ENCODE measurements at places on chromosomes 7 and 10. TPM values are rescaled to one million over a fixed set of nuclear protein-coding genes. Genes with fewer than 3 reads are reported as not detected.

DNA sequence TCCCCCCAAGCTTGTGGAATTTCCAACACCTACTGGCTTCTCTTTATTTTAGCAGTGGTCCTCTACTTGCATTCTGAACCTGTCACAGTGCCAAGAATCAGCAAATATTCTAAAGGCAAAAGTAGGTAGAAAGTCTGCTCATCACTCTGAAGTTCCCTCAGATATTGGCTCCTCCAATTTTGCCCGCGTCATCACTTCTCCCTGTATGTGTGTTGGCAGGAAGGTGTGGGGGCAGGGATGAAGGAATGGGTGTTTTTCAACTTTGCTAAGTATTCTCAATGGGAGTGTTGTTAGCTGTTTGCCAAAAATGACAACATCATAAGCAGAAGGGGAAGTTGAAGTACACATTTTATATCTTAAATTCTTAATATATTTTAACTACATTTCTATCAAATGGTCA, 226.2 kb downstream of the POLR1F start:
- H3K27me3 ChIP-seq, result no peaks in the 10 kb centered on the region

GRCh38 chr10:75935240-75935639, 503.8 kb downstream of the LRMDA start:
- no peaks in the 10 kb centered on the region for H3K36me3 ChIP-seq
- no peak overlapping the region for H3K27ac ChIP-seq
- DNase-seq, result no peak
- H3K4me1 ChIP-seq, result no peaks in the 10 kb centered on the region
- no peaks in the 10 kb centered on the region for H3K27me3 ChIP-seq

- H3K27ac ChIP-seq, result no peak overlapping the region
- DNase-seq, result no peak
- no peaks in the 10 kb centered on the region for H3K27me3 ChIP-seq
These were observed 71.8 kb downstream of the HHEX start for GRCh38 chr10:92761571-92761970.

DNA sequence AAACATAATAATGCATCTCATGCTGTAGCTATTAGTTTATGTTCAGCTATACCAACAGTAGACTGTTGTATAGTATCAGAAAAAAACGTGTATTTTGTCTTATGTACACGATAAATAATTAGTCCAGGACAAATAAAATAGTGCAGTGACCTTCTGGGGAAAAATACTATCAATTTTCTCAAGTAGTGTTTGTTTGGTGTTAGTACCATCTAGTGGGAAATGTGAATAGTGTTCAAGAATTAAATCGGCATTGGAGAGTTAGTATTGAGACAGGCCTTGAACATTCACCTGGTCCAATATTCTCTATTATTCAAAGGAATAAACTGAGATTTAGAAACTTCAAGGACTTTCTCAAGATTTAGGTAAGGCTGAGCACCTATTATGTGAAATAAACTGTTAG, 21.7 kb upstream of the OR2A5 start:
- no peak for DNase-seq
- no peaks in the 10 kb centered on the region for H3K4me1 ChIP-seq
- no peak overlapping the region for H3K4me3 ChIP-seq
- H3K27me3 ChIP-seq, result no peaks in the 10 kb centered on the region
- H3K27ac ChIP-seq, result no peak overlapping the region
- H3K36me3 ChIP-seq, result no peaks in the 10 kb centered on the region

DNA sequence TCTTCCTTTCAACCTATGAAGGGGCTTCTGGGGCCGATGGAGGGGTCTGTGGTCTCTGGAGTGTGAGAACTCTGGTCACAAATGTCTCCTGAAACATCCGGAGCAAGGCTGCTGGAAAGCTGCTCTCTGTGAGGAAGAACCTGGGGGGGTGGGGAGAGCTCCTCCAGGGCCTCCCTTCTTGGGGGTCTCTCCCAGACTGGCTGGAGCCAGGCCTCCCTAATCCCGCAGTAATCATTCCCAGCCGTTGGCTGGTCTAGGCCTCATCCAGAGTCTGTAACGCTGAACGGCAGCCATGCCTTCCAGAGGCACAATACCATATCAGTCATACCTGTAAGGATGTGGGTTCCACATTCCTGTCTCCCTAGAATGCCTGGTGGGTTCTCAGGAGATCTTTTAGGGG, 4.4 kb upstream of the LZTS2 start:
- no peaks in the 10 kb centered on the region for H3K27me3 ChIP-seq

GRCh38 chr7:128697302-128697905, 25.3 kb downstream of the GARIN1A start:
- DNase-seq, result peak; percentile 85
- no peaks in the 10 kb centered on the region for H3K36me3 ChIP-seq
- H3K4me1 ChIP-seq, result peaks cover 9% of the 10 kb centered on the region
- H3K27me3 ChIP-seq, result peaks cover 53% of the 10 kb centered on the region

DNA sequence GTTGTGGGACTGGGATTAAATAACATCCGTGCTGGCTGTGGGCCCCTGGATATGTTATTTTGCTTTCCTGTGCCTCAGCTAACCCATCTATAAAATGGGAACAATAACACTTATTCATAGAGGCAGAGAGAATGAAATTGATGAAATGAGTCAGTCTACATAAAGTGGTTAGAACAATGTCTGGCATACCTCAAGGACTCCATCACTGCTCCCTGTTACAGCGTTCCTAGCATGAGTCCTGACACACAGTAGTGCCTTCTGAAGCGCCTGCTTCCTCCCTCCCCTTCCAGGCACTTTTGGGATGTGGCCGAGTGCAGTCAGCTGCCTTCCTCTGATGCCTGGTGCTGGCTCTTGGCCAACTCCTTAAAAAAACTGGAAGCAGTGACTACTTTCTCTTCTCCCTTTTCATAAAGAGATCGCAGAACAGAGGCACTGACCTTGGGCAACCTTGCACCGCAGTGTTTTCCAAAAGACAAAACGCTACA, 108.4 kb upstream of the ZMIZ1 start:
- peaks cover 53% of the 10 kb centered on the region for H3K4me1 ChIP-seq
- DNase-seq, result no peak
- no peak overlapping the region for H3K4me3 ChIP-seq
- no peaks in the 10 kb centered on the region for H3K36me3 ChIP-seq

- no peak overlapping the region for H3K27ac ChIP-seq
- DNase-seq, result no peak
- H3K27me3 ChIP-seq, result peaks cover 3% of the 10 kb centered on the region
- no peak overlapping the region for H3K4me3 ChIP-seq
- no peaks in the 10 kb centered on the region for H3K4me1 ChIP-seq
These were observed 18.0 kb downstream of the STX1A start for GRCh38 chr7:73701357-73701995.

- no peaks in the 10 kb centered on the region for H3K4me1 ChIP-seq
- no peak overlapping the region for H3K27ac ChIP-seq
- peaks cover 17% of the 10 kb centered on the region for H3K36me3 ChIP-seq
These were observed 47.1 kb upstream of the PRR15 start for GRCh38 chr7:29516491-29516890.

DNA sequence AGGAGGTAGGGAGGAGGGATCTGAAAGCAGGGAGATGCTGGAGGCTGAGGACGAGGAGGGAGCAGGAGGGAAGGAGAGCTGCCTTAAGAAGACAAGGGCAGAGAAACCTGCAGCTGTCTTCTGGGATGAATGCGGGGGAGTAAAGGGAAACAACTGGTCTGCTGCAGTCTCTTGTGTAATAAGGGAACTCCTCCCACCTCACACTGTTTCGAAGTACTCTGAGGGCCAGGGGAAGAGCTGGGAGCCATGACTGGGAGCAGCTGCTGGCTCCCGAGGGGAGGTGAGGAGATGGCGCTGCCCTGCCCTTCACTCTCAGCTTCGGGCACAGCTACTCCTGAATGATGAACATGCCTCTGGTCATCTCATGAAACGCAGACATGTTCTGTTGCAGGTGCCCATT, 65.1 kb downstream of the CLEC2L start:
- H3K36me3 ChIP-seq, result peaks cover 2% of the 10 kb centered on the region
- no peak overlapping the region for H3K4me3 ChIP-seq
- H3K27me3 ChIP-seq, result no peaks in the 10 kb centered on the region
- DNase-seq, result peak; percentile 47
- H3K4me1 ChIP-seq, result no peaks in the 10 kb centered on the region

- no peaks in the 10 kb centered on the region for H3K4me1 ChIP-seq
- no peaks in the 10 kb centered on the region for H3K27me3 ChIP-seq
These were observed 36.7 kb downstream of the GOT1 start for GRCh38 chr10:99393683-99394082.

DNA sequence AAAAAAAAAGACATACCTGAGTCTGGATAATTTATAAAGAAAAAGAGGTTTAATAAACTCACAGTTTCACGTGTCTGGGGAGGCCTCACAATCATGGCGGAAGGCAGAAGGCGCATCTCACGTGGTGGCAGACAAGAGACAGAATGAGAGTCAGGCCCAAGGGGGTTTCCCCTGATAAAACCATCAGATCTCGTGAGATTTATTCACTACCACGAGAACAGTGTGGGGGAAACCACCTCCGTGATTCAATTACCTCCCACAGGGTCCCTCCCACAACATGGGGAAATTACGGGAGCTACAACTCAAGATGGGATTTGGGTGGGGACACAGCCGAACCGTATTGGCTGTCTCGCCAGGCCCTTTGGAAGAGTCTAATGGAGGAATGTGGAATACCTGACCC, 9.0 kb upstream of the MAFK start:
- no peaks in the 10 kb centered on the region for H3K4me1 ChIP-seq
- no peak for DNase-seq
- H3K36me3 ChIP-seq, result no peaks in the 10 kb centered on the region
- peaks cover 19% of the 10 kb centered on the region for H3K27me3 ChIP-seq
- H3K27ac ChIP-seq, result no peak overlapping the region

DNA sequence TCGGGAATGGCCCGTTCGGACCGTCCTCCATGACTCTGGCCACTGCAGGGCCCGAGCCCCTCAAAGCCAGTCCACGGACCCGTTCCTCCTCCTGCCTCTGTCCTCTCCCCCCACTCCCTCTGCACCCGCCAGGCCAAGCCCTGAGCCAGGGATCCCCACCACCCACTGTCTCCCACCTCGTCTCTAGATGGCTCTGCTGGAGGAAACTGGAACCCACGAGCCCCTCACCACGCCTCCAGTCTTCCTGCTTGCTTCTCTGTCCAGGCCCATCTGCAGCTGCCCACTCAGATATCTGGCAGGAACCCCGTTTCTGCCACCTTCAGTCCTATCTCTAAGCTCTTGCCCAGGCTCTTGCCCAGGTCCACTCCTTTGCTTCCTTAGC, 24.3 kb downstream of the GRID2IP start:
- peaks cover 6% of the 10 kb centered on the region for H3K4me1 ChIP-seq
- no peak for DNase-seq
- peaks cover 71% of the 10 kb centered on the region for H3K27me3 ChIP-seq
- peak overlapping the region; percentile 20 for H3K4me3 ChIP-seq

GRCh38 chr10:110777661-110778060, 94.1 kb upstream of the PDCD4 start:
- peaks cover 4% of the 10 kb centered on the region for H3K27me3 ChIP-seq
- H3K4me1 ChIP-seq, result no peaks in the 10 kb centered on the region
- no peak overlapping the region for H3K27ac ChIP-seq
- no peak overlapping the region for H3K4me3 ChIP-seq
- DNase-seq, result no peak
- H3K36me3 ChIP-seq, result no peaks in the 10 kb centered on the region

DNA sequence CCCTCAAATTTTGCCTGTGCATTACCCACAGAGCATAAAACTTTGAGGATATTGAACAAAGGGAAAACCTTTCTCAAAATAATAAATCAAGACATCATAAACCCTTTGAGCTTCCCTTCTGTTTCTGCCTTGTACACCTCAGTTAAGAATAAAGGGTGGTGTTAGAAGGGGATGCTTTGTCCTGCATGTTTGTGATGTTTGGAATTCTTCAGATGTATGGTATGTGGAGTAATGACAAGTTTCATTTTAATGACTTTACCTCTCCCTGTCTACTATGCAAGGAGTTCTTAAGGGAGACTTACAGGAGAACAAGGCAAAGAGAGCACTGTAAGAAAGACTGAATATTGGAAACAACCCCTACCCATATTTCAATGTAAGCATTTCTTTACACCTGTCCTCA, 99.2 kb downstream of the HECW1 start:
- H3K4me3 ChIP-seq, result no peak overlapping the region
- H3K27ac ChIP-seq, result no peak overlapping the region
- no peak for DNase-seq
- no peaks in the 10 kb centered on the region for H3K4me1 ChIP-seq
- H3K36me3 ChIP-seq, result no peaks in the 10 kb centered on the region
- H3K27me3 ChIP-seq, result no peaks in the 10 kb centered on the region

DNA sequence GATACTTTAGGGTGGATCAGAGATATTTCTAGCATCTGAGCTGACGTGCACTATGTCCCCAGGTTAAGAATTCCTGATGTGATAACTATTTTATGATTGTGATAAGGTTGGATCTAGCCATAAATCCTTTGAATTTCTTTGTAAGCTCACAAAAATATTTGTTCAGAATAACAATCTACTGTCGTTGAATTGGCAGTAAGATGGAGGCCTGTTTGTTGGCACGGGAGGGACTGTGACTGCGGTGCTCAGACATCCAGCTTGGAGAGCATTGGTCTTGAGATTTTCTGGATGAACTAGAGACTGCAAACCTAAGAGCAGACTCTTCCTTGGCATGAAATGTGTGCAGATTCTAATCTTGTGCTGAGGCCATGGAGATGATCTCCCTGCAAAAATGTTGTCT, 131.1 kb downstream of the LRRC4 start:
- H3K4me1 ChIP-seq, result peaks cover 53% of the 10 kb centered on the region
- H3K27ac ChIP-seq, result no peak overlapping the region
- H3K27me3 ChIP-seq, result no peaks in the 10 kb centered on the region
- H3K4me3 ChIP-seq, result no peak overlapping the region
- no peaks in the 10 kb centered on the region for H3K36me3 ChIP-seq

DNA sequence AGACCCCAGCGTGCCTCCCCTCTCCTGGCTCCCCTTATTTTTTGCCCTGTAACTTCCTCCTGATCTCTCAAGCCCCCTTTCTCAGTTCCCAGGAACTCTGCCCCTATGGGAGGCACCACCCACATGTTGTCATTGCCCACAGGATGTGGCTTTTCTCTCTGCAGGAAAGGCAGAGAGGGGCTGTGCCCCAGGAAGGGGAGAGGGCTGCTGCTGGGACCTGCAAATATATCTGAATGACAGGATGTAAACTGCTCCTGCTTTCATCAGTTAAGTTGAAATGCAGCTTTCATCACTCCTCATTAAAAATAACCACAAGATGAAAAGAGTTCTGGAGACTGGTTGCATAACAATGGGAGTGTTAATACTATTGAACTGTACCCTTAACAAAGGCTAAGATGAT, 103.3 kb downstream of the CLEC2L start:
- peaks cover 11% of the 10 kb centered on the region for H3K4me1 ChIP-seq
- peaks cover 21% of the 10 kb centered on the region for H3K36me3 ChIP-seq
- no peak for DNase-seq
- no peak overlapping the region for H3K4me3 ChIP-seq
- H3K27ac ChIP-seq, result no peak overlapping the region
- H3K27me3 ChIP-seq, result no peaks in the 10 kb centered on the region

- H3K4me3 ChIP-seq, result no peak within 1 kb of the TSS
- no peaks in the 10 kb centered on the region for H3K36me3 ChIP-seq
- H3K4me1 ChIP-seq, result no peaks in the 10 kb centered on the region
- H3K27me3 ChIP-seq, result peaks cover 31% of the 10 kb centered on the region
- DNase-seq, result no peak
These were observed at the start of gene ACTL6B for GRCh38 chr7:100655908-100656674. TSS of gene ACTL6B (minus strand) at chr7:100656448. CDS start at chr7:100656354, 94 bp downstream.

ADCY1 gene
- 2.7 TPM for total RNA-seq

APBB1IP gene
- 82.5 TPM for total RNA-seq

POM121C gene
- total RNA-seq, result 33.6 TPM

OPALIN gene
- not detected for total RNA-seq

MUC3A gene
- 0.13 TPM for total RNA-seq

GSTO2 gene
- 0.32 TPM for total RNA-seq

NKX1-2 gene
- not detected for total RNA-seq

Data from spleen (tissue), 13 donors.